ENCODE measurements at places on chromosomes 12 and 14.

DNA sequence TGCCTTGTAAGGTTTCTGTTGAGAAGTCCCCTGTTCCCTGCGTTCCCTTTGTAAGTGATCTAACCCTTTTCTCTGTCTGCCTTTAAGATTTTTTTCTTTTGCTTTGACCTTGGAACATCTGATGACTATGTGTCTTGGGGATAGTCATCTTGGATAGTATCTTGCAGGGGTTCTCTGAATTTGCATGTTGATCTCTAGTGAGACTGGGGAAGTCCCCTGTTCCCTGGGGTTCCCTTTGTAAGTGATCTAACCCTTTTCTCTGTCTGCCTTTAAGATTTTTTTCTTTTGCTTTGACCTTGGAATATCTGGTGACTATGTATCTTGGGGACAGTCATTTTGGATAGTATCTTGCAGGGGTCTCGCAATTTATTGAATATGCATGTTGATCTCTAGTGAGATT, 38.2 kb upstream of the TMX1 start:
- no peak for DNase-seq

DNA sequence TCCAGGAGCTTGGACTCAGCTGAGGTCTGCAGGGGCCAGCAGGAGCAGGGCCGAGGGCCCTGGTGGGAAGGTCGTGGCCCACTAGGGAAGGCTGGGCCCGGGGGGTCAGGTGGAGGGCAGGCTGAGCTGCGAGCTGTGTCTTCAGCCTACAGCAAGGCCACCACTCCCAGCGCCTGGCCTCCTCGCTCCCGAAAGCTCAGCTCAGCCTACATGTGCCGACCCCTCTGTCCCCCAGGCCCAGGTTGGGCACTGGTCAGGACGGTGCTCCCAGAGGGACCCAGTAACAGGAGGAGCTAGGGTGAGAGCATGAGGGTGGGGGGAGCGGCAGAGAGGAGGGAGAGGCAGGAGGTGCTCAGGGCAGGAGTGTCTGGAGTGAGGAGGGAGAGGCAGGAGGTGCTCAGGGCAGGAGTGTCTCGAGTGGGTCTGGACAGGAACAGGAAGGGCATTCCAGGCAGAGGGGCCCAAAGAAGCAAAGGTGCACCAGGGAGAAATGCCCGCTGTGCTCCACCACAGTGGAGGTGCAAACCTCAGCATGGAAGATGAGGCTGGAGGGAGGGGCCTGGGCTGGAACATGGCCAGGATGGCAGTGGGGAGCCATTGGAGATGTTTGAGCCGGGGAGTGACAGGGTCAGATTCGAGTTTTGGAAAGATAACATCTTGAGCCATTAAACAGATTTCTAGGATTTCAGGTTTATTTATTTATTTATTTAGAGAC, 29.1 kb upstream of the GPR132 start:
- DNase-seq, result no peak

- DNase-seq, result no peak
Observed at GRCh38 chr14:38063711-38064320, 143.9 kb upstream of the SSTR1 start.

- no peak for DNase-seq
Observed at GRCh38 chr12:91333966-91334365, 151.3 kb upstream of the DCN start.

DNA sequence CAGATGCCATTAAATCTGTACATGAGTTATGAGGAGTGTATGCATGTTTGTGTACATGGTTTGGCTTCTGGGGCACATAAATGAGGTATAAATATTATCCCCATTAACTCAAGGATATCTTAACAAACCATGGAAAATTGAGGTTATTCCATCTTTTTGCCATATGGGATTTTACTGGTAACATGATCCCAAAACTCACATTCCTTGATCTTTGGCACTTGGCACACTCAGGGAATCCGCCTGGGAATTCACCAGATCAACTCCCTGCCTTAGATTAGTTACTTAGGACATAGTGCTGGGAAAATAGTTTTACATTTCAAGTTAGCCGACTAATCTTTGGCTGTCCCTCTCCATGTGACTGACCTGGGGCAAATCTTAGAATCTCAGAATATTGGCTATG, 16.9 kb downstream of the CDKN1B start:
- DNase-seq, result no peak

- no peak for DNase-seq
Observed at GRCh38 chr12:113297621-113298471, 37.1 kb downstream of the SLC8B1 start.

GRCh38 chr12:110992909-110993308, 72.5 kb upstream of the MYL2 start:
- DNase-seq, result no peak

- DNase-seq, result no peak
Observed at GRCh38 chr12:92079054-92079385, 66.6 kb downstream of the BTG1 start.

- DNase-seq, result no peak
Observed at GRCh38 chr14:79701371-79701770, 509.9 kb downstream of the DIO2 start.

DNA sequence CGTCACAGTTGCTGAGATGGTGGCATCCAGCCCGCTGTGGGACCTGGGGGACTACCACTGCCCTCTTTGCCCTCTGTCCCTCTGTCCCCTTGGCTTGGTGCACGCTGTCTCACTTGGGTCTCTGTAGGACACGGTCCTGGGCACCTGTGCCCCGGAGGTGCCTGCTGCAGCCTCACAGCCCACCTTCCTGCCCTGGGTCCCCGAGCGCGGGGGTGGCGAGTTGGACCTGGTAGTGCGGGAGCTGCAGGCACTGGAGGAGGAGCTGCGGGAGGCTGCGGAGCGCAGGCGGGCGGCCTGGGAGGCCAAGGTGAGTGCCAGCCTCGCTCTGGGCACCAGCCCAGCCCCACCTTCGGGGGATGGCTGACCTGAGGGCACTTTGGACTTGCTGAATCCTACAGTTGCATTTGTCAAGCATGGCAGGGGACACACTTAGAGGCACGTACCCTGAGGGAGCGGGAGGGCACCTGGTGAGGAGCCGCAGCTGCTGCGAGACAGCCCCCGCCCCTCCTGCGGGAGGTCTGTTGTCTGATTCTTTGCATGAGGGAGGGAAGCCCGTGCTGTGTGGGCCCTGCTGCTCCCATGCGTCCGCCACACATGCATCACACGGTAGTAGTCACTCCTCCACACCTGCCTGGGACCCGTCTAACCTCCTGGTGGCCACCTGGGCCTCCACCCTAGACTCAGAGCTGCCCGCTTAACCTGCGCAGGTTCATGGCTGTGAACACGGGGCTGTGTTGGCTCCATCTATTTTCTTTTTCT, 6.8 kb downstream of the TEDC1 start:
- no peak for DNase-seq

DNA sequence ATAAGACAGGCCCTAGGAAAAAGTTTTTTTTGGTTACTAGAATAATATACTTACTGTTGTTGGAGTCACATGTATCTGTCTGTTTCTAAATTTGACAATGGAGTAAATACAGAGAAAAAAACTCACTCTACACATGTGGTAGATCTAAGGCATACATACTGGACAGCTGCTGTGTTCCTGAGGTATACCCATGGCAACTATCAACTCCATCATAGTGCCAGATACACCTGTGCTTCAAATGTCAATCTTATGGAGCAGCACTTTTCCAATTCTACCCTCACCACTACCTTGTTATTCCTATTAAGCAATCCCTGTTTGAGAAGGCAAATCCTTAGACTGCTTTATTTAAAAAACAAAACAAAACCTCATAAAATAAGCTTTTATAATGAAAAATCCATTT, 3.3 kb downstream of the ZCRB1 start:
- DNase-seq, result no peak

- peak; percentile 66 for DNase-seq
Observed at GRCh38 chr14:100767003-100767787, 40.5 kb downstream of the DLK1 start.

DNA sequence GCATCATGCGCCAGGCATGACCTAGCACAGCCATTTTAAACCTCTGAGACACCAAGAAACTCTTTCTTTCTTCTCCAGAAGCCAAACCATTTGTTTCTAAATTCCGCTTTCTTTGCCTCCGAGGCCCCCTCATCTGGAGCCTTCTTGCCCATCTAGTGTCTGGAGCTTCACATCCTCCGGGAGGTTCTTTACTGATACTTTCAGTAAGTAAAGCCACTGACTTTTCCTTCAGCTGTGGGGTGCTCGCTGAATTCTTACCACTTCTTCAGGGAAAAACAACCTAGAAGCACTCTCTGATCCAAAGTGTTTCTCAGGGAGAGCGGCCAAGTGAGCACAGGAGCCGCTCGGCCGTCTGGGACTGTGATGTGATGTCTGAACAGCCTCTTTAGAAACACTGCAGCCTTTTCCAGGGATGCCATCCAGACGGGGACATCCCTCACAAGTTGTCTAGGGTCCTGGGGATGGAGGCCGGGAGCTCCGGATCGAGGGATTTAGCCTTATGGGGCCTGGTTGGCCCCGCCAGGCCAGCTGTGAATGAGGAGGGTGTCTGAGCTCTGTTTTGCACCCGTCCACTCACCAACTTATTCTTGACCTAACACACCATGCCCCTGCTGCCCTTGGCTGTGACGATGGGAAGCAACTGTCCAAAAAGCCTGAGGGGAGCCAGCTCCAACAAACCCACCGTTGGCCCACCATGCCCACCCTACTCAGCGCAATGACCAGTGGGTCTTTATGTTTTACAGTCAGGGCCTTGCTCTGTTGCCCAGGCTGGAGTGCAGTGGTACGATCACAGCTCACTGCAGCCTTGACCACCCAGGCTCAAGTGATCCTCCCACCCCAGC, 160.6 kb downstream of the ZFP36L1 start:
- no peak for DNase-seq

DNA sequence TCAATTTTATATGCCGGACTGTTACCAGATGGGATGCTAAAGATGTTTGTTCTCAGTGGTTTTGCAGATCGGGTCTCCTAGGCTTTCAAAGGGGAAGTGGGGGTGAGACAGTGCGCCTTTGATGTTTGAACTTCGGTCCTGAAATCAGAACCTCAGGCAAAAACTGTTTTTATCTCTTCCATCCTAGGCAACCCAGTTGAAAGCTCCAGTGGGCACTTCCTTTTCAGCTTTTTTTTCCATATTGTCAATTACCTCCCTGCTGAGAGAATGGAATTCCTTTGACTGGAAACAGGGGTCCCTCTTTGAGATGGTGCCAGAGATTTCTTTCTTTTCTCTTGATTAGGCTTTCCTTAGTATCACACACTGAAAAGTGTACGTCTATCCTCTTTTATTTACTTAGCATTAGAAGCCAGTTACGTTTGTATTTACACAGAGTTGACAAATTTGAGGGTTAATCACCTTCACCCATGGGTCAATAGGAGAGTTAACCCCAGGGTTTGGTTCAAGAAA, 40.0 kb downstream of the NUAK1 start:
- DNase-seq, result no peak

DNA sequence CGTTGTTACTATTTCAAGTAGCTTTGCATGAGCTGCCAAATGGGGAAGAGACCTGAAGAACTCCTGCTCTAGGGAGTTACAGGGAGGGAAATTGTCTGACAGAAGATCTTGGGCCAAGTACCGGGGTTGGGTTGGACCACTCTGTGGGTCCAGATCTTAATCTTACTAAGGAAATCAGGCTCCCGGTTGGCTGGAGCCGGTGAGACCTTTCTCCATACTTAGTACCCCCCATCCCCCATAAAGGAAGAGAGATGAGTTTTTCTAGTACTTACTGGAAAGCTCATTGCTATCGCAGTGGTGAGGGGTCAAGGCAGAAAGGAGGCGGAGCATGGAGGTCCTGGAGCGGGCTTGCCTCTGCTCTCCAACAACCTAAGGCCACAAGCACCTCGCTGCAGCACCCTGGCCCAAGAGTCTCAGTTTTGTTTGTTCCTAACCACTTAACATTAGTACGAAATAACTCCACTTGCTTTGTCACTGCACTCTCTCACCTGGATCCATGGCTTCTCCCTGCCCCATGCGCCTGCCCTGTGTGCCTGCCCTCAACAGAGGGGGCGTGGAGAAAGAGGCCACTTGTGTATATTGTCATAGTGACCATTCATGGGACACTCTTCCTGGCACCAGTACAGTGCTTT, 6.8 kb upstream of the UNC119B start:
- DNase-seq, result no peak

GRCh38 chr12:112161711-112162110, 36.4 kb downstream of the TRAFD1 start:
- no peak for DNase-seq

DNA sequence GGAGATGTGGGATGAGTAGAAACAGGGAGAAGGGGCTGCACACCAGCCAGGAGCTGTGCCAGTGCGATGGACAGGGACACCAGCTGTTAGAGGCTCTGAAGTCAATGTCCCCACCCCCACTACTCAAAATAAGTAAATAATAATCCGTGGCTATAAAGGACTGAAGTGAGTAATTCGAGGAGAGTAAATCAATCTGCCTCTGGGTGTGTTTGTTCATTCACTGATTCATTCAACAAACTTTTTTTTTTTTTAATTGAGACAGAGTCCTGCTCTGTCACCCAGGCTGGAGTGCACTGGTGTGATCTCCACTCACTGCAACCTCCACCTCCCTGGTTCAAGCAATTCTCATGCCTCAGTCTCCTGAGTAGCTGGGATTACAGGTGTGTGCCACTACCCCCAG, 363.6 kb downstream of the TMEM132D start:
- no peak for DNase-seq

Measured in NCI-H524 (cell line).